ENCODE measurements at places on chromosomes 12 and 14. TPM values are rescaled to one million over a fixed set of nuclear protein-coding genes. Genes with fewer than 3 reads are reported as not detected.

DNA sequence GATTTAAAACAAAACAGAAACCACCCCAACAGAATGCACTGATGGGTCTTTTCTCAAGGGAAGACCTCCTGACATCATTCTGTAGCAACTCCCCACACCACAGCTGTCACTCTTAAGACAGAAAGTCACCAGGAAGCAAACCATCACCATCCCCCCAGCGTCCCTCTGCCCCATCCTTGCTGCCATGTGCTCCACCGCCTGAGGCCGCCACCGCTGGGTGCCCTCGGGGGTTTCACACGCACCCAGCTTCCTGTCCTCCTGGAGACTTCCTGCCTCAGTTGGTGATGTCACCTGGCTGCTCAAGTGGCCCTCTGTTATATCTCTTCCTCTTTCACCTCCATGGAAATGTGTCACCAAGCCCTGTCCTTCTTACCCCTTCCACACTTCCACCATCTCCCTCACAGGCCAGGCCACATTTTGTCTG lies 71.4 kb upstream of the GPR68 start:
- DNase-seq = no peak

The BAG5 gene
- polyA plus RNA-seq = 19.1 TPM

DNA sequence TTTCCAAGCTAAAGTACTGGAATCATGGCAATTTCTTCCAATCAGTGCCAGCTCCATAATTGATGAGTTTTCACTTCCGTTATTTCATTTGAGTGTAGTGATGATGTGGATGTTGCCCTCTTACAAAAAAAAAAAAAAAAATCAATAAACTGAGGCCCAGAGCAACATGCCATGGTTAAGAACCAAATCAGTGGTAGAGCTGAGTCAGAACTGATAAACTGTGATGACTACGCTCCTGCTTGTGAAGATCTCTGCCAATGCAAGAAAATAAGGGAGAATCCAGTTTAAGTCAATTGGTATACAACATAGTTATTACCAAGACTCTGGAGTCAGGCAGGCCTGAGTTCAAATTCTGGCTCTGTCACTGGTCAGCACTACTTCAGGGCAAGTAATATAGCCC lies 102.7 kb downstream of the GPR135 start:
- no peak for DNase-seq

The HOXC4 gene
- 0.06 TPM for polyA plus RNA-seq

Measured in heart left ventricle (tissue), 16 donors.